ENCODE measurements at places on chromosomes 5 and 9.

GRCh38 chr9:86637515-86637914 lies 283.3 kb upstream of the TUT7 start:
- H3K36me3 ChIP-seq, result no peaks in the 10 kb centered on the region
- no peaks in the 10 kb centered on the region for H3K27me3 ChIP-seq
- H3K4me1 ChIP-seq, result no peaks in the 10 kb centered on the region
- H3K27ac ChIP-seq, result no peak overlapping the region

DNA sequence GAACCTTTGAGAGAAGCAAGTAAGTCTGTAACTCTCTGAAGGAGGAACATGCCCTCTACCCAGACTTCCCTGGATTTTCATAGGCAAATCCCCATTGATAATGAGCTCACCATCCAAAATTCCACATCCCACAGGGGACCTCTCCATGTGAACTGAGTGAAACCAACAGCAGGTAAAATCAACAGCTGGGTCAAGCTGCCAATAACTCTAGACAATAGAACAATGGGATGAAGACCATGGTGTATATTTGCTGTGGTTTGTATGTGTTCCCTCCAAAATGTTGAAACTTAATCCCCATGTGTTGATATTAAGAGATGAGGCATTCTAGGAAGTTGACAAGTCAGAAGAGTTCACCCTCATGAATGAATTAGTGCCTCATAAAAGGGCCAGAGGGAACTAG lies 110.2 kb upstream of the MYO10 start:
- H3K36me3 ChIP-seq, result no peaks in the 10 kb centered on the region
- no peak for DNase-seq
- H3K27ac ChIP-seq, result no peak overlapping the region
- no peaks in the 10 kb centered on the region for H3K4me1 ChIP-seq

GRCh38 chr5:124795829-124796228 lies 49.4 kb upstream of the ZNF608 start:
- H3K27me3 ChIP-seq, result no peaks in the 10 kb centered on the region
- H3K27ac ChIP-seq, result no peak overlapping the region
- DNase-seq, result no peak
- H3K4me3 ChIP-seq, result no peak overlapping the region

DNA sequence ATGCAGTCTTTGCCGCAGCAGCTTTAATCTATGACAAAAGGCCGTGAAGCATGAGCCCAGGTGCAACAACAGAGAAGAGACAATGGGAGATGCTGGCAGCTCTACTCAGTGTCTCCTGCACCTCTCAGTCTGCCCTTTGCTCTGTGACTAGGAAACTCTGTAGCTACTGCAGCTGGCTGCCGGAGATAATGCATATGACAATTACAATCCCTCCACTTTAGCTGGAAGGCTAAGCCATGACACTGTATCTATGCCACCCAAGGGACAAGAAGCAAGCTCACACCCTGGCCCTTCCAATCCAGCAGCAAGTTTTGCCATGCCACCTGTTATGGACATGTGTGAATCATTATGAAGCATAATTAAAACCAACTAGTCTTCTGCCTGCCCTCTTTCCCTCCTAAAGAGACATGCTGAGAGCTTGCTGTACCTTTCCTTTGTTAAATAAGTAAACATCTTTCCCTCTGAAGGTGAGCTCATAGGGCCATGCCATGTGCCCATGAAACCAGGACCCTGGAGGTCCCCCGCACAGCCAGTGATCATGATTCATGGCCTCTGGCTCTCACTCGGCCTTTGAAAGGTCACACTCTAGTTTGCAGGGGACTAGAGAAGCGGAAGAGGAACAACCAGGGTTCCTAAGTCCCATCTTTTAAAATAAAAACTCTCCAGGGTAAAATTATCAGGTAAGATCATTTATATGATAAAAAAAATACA lies 219.4 kb downstream of the SPOCK1 start:
- H3K27ac ChIP-seq, result no peak overlapping the region
- no peak for DNase-seq
- H3K27me3 ChIP-seq, result no peaks in the 10 kb centered on the region
- H3K4me3 ChIP-seq, result no peak overlapping the region

- H3K36me3 ChIP-seq, result no peaks in the 10 kb centered on the region
- H3K4me3 ChIP-seq, result no peak overlapping the region
- H3K4me1 ChIP-seq, result peaks cover 37% of the 10 kb centered on the region
- peak overlapping the region; percentile 14 for H3K27ac ChIP-seq
- H3K27me3 ChIP-seq, result no peaks in the 10 kb centered on the region
- DNase-seq, result peak; percentile 19
These were observed 27.9 kb upstream of the CTNNA1 start for GRCh38 chr5:138725153-138725817.

GRCh38 chr5:64925123-64925522 lies 156.4 kb downstream of the CWC27 start:
- no peak for DNase-seq
- no peaks in the 10 kb centered on the region for H3K27me3 ChIP-seq
- H3K4me1 ChIP-seq, result no peaks in the 10 kb centered on the region
- H3K4me3 ChIP-seq, result no peak overlapping the region

- H3K27ac ChIP-seq, result no peak overlapping the region
- no peaks in the 10 kb centered on the region for H3K27me3 ChIP-seq
- H3K4me1 ChIP-seq, result peaks cover 5% of the 10 kb centered on the region
- H3K4me3 ChIP-seq, result no peak overlapping the region
- no peak for DNase-seq
These were observed 574.7 kb upstream of the CLINT1 start for GRCh38 chr5:158433634-158434033.

DNA sequence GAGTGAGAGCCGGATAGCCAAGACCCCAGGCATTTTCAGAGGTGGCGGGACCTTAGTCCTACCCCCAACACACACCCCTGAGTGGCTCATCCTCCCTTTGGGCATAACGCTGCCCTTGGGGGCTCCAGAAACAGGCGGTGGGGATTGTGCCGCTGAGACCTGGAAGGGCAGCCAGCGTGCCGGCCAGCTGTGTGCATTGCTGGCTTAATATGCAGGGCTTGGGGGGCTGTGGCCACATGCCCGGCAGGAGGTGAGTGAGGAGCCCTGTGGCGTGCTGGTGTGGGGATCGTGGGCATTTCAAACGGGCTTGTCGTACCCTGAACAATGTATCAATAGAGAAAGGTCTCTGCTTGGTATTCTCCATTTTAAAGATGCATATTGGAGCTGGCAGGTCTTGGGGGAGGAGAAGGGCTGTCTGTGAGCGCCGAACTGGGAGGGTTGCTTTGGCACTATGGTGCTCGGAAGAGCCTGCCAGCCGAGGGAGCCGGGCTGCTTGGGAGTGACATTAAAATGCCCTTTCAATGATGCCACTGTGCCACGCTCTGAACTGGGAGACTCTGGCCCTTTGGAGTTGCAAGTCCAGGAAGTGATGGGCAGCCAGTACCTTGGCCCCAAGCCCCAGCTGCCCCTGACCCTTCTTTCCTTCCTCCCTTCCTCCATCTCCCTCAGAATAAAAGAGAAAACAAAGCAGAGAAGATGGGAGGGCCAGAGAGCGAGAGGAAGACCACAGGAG lies 11.2 kb upstream of the OLFM1 start:
- no peaks in the 10 kb centered on the region for H3K36me3 ChIP-seq
- H3K27ac ChIP-seq, result no peak overlapping the region
- H3K27me3 ChIP-seq, result peaks cover 9% of the 10 kb centered on the region
- peaks cover 11% of the 10 kb centered on the region for H3K4me1 ChIP-seq

All from gastrocnemius medialis (tissue), 4 donors.